Activated T-helper 2 cell treated with anti-CD3 and anti-CD28 coated beads, Interferon-gamma antibody, Interleukin-2, Interleukin-4, amounts not matched to agents 10 μg/mL and 5 μg/mL and 100 μg/mL, durations not matched to agents 14 hours and 24 hours and 36 hours (primary cell): ENCODE measurements at places on chromosomes 2 and 18. TPM values are rescaled to one million over a fixed set of nuclear protein-coding genes. Genes with fewer than 3 reads are reported as not detected.

GRCh38 chr18:28728891-28729290 lies 552.0 kb upstream of the CDH2 start:
- no peak for DNase-seq

The METTL4 gene
- total RNA-seq: 17.8 and 18.3 TPM in 2 replicates

DNA sequence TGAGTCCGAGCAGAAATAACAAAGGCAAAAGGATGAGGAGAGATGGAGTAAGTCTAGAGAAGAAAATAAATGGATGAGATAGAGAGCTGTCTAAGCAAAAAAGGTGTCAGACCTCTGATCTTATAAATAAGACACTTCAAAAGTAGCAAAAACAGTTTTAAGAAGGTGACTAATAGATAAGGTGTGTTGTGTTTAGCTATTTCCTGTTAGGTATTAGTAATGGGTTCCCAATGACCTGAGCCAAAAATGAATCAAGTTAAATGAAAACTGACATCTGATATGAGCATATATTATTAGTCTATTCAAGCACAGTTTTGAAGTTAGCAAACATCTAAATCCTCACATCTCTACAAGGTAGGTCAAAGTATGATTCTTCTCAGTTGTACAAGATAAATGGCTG lies 10.6 kb downstream of the SUPT7L start:
- no peak for DNase-seq

The AKAIN1 gene
- total RNA-seq: not detected in 2 replicates

- no peak for DNase-seq
These were observed 234.3 kb downstream of the SEPTIN10 start for GRCh38 chr2:109379507-109379906.

- no peak for DNase-seq
These were observed 254.9 kb upstream of the RAB12 start for GRCh38 chr18:8354304-8354703.

- DNase-seq: no peak
These were observed 33.4 kb upstream of the HPCAL1 start for GRCh38 chr2:10269291-10269690.

DNA sequence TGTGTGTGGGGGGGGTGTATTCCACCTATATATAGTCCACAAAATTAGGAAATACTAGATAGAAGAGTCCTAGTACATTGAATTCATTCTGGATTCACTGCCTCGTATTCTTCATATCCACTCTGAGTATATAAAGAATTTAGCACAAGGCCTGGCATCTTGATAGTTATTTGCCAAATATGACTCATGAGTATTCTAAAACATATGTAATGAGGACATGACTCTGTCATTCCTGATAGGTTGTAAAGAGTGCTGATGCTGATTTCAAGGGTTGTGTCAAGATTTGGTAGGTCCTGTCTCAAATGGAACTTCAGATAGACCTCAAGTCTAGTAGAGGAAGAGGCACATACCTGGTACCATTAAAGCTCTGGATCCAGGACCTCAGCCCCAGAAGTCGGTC lies 173.4 kb upstream of the BOD1L2 start:
- DNase-seq: no peak
